ENCODE measurements at places on chromosomes 7 and 10.

DNA sequence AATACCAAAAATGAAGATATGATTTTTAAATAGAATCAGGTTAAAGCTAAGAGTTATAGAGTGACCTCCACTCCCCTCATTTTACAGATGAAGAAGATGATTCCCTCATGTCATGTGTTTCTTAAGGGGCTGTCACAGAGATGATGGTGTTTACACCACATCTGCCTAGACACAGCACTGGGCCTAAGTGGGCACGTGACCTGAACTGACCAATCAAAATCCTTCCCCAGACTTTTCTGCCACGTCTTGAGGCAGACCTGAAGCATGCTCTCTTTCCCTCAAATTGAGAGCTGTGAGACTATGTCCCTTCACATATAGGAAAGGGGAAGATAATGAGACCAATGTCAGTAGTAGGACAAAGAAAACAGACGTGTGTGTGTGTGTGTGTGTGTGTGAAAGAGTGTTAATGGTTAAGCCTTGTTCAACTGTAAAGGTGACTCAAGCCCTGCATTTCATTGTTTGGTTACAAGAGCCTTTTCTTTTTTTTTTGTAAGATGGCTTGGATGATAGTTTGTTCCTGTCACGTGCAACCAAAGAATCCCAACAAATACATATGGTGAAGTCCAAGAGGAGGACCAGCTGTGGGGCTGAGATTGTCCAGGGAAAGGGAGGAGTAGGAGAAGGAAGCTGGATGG is 172.8 kb upstream of the AOAH start:
- DNase-seq, result no peak

DNA sequence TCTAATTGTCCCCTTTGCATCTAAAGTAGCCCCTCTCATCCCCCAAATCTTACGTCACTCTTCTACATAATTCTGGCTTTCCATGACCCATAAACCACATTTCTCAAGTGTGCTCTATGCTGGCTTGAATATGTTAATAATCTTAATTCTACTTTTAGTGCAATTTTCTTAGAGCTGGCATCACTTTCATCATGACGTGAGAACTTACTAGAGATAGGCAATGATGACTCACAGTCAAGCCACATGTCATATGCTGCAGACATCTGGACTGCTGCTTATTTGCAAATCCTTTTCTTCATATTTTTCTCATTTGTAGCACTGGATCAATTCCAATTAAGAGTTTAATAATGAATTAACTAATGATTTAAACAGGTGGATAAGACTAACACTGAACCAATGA is 260.7 kb upstream of the PRKCQ start:
- no peak for DNase-seq

- DNase-seq, result no peak
These were observed 23.0 kb upstream of the ZNF467 start for GRCh38 chr7:149796287-149796860.

- no peak for DNase-seq
These were observed 19.3 kb downstream of the EIF3A start for GRCh38 chr10:119061352-119061751.

DNA sequence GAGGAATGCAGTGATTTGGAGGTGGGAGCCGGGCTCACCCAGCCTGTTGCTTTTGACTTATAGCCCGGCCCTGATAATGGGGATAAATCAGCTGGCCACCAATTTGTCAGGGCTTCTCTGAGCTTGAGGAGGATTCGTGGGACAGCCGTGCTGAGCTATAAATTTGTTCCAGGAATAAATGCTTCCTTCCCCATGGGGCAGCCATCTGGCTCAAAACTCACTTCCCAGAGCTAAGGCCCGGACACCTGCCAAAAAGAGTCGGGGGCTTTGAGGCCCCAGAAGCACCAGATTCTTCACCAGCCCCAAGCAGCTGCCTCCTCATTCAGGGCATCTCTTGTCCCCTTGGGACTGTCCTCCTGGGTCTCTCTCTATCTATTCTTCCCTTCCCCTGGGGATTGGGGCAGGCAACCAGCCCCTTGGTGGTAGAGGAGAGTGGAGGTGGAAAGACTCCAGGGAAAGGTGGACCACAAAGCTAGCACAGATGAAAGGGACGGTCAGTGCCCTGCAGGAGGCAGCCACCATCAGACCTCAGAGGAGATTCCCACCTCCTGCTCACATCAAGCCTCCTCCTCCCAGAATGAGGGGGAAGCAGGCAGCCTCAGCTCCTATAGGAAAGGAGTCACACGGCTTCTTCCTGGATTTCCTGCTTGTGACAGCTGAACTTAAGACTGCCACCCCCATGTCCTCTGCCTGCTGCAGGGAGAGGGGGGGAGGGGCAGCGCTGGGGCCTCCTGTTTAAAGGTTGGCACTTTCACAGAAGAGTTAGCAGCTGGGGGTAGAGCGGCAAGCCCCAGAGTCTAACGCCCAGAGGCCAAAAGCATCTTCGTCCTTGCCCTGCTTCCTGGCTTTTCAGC is 44.2 kb upstream of the LRRC4 start:
- DNase-seq, result no peak

DNA sequence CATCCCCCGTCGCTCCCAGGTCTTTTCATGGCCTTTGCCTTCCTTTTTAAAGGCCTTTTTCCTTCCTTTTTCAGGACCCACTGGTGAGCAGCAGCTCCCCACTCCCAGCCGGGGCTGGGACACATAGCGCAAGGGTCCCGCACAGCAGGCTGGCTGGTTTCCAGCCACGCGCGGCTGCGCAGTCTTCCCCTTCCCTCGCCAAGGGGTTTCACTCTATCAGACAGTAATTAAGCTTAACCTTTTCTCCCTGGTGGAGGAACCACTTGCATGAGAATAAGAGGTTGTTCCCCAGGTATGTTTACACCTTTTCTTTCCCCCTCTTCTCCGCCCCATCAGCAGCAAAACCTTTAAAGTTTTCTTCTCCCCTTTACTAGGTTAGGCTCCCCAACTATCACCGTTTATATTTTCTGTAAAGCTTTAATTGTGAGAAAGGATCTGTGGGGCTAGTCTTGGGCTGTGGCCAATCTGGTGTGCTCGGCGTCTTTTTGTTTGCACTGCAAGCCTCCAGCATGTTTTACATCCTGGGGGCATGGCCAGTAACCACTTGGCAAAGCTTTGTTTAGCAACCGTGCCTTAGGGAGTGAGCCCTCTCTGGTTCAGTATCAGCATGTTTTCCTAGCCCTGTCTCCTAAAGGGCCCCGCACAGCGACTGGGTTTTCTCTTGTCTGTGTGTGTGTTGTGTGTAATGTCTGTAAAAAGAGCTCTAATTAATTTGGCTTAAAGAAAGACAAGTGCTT is 219.6 kb downstream of the PHF14 start:
- DNase-seq, result no peak

- DNase-seq, result no peak
These were observed 23.6 kb downstream of the PDLIM1 start for GRCh38 chr10:95267251-95267650.

DNA sequence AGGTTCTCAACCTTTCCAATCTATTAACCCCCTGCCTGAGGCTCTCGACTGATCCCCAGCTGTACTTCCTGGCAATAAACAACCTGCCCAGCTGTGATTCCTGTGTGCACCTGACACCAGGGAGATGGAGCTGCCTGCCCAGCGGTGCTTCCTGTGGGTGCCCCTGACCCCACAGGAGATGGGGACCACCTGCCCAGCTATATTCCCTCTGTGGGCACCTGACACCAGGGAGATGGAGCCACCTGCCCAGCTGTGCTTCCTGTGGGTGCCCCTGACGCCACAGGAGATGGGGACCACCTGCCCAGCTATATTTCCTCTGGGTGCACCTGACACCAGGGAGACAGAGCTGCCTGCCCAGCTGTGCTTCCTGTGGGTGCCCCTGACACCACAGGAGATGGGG is 184.0 kb downstream of the DIP2C start:
- no peak for DNase-seq

DNA sequence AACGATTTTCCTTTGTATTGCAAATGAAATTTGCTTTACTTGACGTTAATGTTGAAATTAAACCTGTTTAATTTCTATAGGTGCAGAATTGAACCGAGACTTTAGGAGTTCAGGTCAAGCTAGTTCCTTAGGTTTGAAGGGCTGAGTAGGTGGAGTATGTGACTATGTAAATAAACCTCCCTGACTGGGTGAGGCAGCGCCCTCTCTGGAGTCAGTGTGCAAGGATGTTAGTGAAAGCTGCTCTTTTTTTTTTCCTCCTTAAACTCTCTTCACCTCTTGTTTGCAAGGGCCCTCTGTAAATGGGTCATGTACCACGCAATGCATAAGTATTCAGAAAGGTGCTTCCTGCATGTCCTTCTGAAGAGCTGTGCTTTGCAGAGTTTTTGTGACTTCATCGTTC is 33.8 kb downstream of the GALNT17 start:
- no peak for DNase-seq

DNA sequence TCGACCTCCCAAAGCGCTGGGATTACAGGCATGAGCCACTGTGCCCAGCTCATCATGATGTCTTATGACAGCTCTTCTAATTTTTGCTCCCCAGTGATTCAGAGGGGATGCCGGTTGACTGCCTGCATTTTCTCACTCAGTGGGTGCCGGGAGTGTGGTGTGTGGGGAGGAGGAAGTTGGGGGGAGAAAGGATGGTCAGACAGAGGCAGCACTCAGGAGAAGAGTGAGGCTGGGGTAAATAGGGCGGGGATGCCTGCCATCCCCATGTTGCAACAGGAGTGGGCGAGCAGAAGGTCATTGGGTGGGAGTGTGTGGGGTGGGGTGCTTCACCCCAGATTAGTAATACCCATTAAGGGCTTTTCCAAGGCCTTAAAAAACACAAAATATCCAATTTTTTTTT is 3.5 kb upstream of the CCL24 start:
- no peak for DNase-seq

DNA sequence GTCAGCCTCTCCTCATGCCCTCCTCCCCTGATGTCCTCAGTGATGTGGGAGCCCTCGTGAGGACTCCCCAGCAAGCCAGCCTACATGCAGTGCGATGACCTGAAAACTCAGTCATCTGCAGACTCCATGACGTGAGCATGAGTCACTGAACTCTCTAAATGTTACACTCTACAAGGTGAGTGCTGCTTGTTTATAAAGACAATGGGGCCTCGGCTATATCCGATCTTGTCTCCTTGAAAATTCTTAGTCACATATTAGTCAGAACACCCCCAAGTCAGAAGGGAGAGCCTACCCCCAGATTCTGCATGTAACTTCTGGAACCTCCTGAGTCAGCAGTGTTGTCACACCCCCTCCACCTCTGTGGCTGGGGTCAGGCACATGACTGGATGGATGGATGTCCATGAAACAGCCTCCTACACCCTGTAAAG is 673.8 kb downstream of the INHBA start:
- DNase-seq, result no peak

DNA sequence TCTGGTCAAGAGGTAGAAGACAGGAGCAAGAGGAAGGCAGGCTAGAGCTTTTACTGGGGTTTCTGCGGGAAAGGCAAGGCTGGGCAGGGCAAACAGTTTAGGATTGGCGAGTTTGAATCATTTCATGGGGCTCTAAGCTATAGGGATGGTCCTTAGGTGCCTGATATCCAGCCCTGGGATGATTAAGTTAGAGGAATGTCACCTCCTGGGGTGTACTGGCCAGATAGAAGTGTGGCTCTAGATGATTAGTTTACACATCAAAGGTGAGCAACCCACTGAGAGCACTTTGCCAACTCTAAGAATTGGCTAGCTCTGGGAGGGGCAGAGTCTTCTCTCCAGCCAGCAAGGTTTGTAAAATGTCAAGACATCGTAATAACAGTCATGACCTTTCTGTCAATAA is 52.4 kb downstream of the ZNF365 start:
- DNase-seq, result no peak

DNA sequence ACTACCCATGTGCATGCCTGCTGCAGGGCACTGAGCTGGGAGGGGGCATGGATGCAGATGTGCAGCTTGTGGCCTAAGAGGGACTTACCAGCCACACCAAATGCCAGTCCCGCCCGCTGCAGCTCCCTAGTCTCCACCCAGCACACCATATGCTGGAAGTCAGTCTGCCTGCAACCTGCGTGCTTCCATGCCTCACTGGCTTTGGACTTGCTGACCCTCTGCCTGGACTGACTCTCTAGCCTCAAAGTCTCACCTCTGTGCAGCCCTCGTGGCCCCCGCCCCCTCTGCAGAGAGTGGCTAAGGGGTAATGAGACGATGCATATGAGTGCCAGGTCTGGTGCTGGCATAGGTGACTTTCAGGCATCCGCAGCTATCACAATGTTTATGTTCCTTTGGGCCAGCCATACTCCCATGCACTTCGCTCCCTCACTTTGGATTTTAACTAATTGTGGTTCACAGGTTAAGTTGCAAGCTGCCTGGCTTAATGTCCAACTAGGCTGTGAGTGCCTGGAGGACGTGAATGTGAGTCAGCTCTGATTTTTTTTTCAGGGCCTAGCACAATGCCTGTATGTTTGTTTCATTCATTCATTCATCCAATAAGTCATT is 21.7 kb downstream of the TRIM8 start:
- no peak for DNase-seq

DNA sequence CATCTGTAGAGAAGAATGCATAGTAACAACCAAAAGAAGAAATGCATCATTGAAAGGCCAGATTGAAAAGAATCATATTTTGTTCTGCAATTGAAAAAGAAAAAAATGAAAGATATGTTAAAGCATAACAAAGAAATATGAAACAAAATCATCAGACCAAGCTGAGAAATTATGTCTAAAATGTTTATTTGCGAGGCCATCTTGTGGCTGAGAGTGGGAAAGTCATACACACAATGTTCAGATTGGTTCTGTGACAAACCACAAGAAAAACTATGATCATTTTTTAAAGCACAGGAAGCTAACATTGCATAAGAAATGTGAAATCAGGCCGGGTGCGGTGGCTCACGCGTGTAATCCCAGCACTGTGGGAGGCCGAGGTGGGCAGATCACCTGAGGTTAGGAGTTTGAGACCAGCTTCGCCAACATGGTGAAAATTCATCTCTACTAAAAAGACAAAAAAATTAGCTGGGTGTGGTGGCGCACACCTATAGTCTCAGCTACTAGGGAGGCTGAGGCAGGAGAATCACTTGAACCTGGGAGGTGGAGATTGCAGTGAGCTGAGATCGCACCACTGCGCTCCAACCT is 36.6 kb downstream of the ABCB5 start:
- DNase-seq, result no peak

- no peak for DNase-seq
These were observed 193.5 kb upstream of the NEBL start for GRCh38 chr10:21090609-21091082.

DNA sequence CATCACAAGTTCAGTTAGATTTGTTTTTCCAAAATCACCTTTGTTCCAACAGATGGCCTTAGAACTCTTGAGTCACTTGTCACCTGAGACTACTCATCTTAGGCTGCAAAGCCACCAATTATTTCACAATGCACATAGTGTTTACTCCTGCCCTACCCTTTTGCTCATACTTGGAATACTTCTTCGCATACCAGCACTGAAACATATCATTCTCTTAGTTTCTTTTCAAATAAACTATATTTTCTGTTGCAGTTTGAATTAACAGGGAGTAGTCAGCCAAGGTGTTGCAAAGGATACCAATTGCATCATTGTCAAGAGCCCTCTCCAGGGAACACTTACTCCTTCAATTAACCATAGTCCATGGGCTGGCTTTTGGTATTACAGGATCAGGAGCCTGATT is 71.0 kb downstream of the CASD1 start:
- DNase-seq, result no peak

All from AG04449 (cell line).